Karpas-422 (cell line): ENCODE measurements at places on chromosomes 5 and 9.

DNA sequence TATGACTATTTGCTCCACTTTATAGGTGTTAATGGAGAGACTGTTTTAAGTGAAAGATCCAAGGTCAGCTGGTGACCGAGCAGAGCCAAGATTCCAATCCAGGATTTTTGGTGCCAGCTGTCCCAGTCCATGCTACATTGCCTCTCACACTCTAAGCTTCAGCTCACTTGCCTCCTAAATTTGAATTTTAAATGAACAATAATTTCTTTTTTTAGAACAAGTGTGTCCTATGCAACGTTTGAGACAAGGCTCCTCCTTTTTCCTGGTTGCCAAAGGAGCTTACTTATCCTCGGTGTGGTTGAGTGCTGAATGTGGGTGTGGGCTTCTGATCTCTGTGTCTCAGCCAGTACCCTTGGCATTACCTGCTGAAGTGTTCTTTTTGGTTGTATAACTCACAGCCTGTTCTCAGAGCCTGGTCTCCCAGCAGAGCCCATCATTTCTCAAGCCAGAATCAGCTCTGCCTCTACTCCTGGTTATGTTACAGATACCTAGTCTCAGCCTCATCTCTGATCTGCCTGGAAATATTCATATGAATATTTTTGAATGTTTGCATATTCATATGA lies 4.0 kb upstream of the PRRC1 start:
- no peak for DNase-seq

DNA sequence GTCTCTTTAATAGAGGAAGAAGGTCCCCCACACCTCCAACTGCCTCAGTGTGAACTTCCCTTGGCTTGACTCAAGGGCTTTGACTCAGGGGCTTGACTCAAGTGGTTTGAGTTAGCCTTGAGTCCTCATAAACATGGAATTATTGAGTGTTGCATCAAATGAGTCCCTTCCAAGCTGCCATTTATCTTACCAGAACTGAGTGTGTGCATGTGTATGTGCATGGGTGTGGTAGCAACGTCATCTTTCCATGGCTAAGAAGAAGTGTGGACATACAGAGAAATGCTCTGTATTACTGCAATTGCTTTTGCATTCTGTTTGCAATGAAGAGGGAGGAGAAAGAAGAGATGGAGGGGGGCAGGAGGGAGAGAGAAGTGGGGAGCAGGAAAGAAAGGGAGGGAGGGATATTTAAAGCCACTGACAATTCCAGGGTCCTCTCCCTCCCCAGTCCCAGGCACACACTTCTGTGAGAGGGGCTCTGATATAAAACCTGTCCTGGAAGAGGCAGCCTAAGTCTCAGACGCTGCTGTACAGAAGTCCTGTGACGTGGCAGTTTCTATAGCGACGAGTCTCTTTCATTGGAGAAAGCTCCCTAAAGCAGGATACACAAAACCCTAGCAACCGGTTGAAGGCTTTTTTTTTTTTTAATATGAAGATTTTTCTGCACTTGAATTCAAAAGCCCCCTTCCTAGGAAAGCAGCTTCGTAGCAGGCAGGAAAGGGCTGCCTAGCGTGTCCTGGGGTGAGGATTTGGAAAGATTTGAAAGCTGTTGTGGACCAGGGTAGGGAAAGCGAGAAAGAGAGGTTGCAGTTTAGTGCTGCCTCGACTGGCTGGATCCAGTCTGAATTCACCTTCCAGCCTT lies 93.3 kb upstream of the MAP1B start:
- DNase-seq: no peak

- no peak for DNase-seq
Observed at GRCh38 chr9:135227641-135228251, 140.3 kb downstream of the OLFM1 start.

GRCh38 chr9:15873573-15874177 lies 320.8 kb downstream of the CCDC171 start:
- peak; percentile 67 for DNase-seq

DNA sequence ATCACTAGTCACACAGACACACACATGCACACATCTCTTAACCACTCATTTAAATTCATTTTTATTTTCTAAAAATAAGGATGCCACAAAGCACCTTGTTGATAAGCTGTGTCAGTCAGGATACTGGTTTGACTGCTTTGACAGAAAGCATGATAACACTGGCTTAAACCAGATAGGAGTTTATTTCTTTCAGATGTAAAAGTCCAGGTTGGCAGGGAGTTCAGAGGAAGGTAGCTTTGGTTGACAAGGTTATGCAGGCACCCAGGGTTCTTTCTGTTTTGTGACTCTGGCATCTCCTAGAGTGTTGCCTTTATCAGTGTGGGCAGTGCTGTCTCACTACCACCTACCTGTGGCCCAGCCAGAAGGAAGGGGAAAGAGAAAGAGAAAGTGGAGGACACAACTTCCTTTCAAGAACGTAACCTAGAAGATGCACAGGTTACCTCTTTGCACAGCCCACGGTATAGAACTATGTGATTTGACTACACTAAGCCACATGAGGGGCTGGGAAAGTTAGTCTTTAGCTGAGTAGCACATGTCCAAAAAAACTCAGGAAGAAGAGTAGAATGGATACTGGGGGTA lies 334.7 kb downstream of the OSTF1 start:
- no peak for DNase-seq

DNA sequence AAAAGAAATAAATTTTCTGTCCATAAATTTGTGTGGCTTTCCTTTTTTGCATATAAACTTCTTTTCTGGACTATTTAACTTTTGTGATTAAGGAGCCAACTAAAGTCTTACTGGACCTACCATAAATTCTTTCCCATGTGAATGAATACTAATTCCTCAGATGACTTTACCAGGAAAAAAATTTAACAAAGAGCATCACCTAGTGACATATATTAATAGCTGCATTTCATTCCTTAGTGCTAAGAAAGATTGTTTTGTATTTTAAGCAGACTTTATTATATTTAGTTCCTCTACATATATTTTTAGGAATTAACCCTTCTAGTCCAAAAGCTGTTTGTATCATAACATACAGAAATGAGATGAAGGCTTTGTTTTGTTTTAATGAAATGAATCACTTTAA lies 64.4 kb downstream of the C9orf85 start:
- DNase-seq: no peak

DNA sequence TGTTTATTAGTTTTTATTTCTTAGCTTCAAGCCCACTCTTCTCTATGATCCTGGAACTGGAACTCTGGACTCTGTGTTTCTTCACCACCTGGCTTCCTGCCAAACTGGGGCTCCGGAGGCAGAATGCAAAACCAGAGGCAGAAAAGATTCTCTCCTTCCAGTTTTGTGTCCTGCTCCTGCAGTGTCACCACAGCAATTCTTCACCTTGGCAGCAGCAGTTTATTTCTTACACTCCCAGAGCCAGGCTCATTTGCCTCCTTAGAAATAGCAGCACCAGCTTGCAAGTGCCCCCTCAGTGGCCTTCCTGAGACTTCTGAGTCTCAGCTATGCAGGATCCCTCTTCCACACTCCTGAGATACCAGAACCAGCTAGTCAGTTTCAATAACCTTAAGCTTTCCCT lies 26.7 kb upstream of the CAMK4 start:
- no peak for DNase-seq

- DNase-seq: peak; percentile 75
Observed at GRCh38 chr9:112443200-112443599, 43.4 kb upstream of the KIAA1958 start.

DNA sequence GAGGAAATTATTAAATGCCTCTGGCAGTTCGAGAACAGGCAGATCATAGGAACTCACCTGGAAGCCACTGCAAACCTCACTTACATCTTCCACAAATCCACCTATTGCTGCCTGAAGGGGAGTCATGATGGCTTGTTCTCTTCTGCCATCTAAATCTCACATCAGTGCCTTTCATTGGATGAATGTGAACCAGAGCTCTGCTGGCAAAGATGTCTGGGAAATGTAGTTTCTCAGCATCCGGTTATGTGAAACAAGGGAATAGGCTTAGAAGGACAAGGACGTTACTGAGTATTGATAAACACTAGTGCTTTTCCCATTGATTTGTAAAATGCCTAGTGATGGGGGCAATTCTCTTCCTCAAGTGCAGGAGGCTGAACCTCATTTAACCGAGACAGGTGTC lies 483.3 kb downstream of the ARHGEF28 start:
- DNase-seq: peak; percentile 43

- DNase-seq: no peak
Observed at GRCh38 chr9:3262826-3263529, 262.8 kb downstream of the RFX3 start.

DNA sequence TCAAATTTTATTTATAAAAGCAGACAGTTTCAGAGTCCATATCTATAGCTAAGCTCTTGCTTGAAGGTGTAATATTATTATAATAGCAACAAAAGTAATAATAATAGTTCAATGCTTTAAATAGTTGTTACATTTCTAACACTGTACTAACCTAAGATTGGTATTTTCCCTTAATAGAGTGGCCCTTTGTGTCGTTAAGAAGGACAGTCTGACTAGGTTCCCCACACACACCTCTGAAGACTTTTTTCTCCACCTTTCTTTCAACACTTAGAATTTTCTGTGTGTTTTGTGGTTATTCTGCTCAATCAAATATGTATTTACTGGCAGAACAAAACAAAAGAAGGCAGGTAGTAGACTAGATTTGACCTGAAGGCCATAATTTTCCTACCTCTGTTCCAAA lies 223.2 kb upstream of the ACO1 start:
- DNase-seq: no peak

DNA sequence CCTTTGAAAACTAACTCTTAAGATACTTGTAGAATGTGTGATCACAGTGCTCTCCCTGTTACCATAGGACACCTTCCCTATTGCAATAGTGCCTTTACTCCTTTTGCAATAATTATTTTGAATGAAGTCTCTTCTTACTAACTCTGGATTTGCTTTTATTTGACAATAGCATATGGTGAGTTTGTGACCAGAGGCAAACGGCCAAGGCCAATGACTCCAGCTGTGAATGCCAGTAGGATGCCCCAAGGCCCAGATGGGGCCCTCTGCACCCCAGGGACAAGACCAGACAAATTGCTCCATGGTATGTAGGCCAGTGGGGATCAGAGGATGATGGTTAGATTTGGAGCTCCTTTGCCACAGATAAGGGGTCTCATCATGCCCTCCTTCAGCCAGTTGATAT lies 116.9 kb downstream of the NPR3 start:
- DNase-seq: no peak

DNA sequence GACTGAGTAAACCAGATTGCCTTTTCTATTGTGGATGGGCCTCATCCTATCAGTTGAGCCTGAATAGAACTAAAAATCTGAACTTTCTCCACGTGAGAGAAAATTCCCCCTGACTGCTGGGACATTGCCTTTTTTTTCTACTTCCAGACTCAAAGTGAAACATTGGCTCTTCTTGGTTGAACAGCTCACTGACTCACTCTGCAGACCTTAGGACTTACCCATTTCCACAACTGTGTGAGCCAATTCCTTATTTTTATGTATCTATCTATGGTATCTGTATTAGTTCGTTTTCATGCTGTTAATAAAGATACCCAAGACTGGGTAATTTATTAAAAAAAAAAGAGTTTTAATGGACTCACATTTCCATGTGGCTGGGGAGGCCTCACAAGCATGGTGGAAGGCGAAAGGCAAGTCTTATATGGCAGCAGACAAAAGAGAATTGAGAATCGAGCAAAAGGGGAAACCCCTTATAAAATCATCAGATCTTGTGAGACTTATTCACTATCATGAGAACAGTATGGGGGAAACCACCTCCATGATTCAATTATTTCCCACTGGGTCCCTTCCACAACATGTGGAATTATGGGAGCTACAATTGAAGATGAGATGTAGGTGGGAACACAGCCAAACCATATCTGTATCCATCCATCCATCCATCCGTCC lies 306.7 kb upstream of the SLC24A2 start:
- no peak for DNase-seq

DNA sequence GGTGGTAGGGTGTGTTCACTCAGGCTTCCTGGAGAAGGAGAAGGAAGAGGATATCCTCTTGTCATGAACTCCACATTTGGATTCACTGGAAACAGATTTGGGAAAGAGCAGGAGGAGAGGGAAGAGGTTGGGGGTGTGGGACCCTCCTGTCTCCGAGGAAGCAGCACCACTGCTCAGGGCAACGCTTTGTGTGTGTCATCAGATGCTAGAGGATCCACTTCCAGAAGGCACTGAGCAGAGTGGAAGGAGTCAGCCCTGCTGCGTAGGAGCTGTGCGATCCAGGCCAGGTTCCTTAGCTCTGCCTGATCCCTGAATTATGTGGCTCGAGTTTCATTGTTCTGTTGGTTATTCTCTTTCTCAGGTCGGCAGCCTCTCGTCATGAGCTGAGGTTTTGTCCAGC lies 37.3 kb upstream of the TJP2 start:
- DNase-seq: no peak

- no peak for DNase-seq
Observed at GRCh38 chr9:135850737-135851136, 56.6 kb downstream of the CAMSAP1 start.

- DNase-seq: no peak
Observed at GRCh38 chr9:114580609-114581193, 6.9 kb upstream of the ATP6V1G1 start.

GRCh38 chr5:8462565-8462964 lies 593.6 kb downstream of the MTRR start:
- no peak for DNase-seq

DNA sequence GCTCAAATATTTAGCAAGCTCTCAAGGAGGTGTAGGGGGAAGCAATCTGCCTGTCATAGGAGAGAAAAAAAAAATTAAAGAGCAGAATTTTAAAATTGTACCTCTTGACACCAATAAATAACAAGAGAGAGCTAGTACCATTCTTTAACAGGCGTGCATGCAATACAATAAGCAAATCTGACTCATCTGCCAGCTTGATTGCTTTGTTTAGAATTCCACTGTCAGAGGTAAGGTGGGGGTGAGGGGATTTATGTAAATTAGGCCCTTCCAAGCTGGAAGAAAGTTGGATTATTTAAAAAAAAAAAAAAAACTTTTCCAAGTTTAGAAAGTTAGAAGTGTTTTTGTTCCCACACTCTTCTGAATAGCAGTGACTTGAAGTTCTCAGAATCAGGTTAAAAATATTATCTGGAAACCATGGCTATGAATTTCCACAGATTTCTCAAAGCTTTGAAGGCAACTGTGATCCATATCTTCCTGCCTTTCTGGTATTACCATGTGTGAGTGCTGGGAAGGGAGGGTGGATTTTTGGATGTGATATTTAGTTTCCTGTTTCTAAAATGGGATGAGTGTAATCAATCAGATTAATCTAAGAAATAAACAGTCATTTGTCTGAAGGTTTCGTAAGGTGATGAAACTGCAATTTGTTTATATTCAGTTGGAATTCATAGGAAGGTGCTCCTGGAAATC lies 477.5 kb downstream of the TLE4 start:
- DNase-seq: no peak

DNA sequence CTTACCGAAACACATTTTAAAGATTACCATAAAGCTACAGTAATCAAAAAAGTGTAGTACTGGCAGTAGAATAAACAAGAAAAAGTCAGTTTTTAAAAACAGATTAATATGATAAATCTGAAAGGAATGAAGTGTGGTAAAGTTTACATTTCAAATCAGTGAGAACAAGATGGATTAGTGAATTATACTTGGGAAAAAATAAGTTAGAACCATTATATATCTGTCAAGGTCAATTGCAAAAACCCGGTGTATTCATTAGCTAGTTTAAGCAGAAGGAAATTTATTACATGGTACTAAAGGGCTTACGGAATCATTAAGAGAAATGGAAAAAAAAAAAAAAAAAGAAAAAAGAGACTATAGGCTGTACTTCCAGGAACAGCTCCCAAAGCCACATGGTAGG lies 164.3 kb downstream of the MUSK start:
- no peak for DNase-seq

GRCh38 chr5:157213527-157214243 lies 33.0 kb downstream of the ITK start:
- peak; percentile 81 for DNase-seq

GRCh38 chr5:137075163-137075970 lies 423.8 kb downstream of the SPOCK1 start:
- peak; percentile 89 for DNase-seq
